Right renal cortex interstitium (tissue), 3 donors: ENCODE measurements at places on chromosomes 2 and 18. TPM values are rescaled to one million over a fixed set of nuclear protein-coding genes. Genes with fewer than 3 reads are reported as not detected.
A peak's percentile ranks its signal among the peaks of the same experiment; 100 is the strongest.

TEKT4 gene
- 0.11 TPM for polyA plus RNA-seq

- no peak for DNase-seq
Observed at GRCh38 chr2:73998933-73999332, 14.2 kb downstream of the TET3 start.

DNA sequence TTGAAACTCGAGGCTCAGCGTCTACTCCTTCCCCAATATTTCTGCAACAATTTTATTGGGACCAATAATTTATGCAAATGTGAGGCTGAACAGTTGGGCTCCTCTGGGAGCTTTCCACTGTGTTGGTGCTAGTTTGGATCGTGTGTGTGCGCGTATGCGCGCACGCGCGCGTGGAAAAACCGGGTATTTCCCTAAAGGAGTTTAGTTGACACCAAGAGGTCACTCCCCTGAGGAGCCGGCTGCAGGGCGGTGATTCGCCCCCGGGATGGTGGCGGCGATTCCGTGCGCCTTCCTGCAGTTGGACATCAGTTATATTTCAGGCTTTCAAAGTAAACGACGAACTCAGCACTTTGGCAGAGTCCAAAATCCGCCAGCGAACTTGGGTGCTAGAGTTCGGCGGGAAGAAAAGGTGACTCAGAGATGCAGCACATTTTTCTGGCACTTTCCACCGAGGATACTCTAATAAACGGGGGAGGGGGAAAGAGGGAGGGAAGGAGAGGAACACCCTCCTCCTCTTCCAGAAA is 186.5 kb upstream of the FANCL start:
- peak; percentile 45 for DNase-seq

GRCh38 chr2:100755441-100755840 is 64.5 kb upstream of the NPAS2 start:
- no peak for DNase-seq

PLEKHA3 gene
- polyA plus RNA-seq, result 32.5 TPM

GRCh38 chr2:143263066-143263625 is 133.9 kb downstream of the ARHGAP15 start:
- no peak for DNase-seq

- DNase-seq, result no peak
Observed at GRCh38 chr2:75182606-75183005, 16.7 kb downstream of the TACR1 start.

DNA sequence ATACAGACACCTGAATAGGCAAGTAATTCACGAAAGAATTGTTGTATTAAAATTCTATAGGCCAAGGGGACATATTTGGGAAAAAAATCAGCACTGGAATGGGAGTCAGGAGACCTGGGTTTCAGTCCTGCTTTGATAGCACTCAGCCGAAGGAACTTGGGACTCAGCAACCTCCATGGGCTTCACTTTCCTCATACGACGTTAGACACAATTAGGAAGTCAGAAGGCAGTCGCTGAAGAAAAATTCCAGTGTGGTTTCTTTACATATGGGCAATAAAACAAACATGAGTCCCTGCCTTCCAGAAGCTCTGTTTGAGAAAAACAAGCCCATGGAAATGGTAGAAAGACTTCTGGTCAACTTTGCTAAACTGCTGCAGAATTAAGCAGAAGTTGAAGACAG is 15.1 kb upstream of the CYRIA start:
- DNase-seq, result no peak

LIMS4 gene
- 1.1 TPM for polyA plus RNA-seq

ZAP70 gene
- 1.7 TPM for polyA plus RNA-seq

HNRNPA3 gene
- 739 TPM for polyA plus RNA-seq

DNA sequence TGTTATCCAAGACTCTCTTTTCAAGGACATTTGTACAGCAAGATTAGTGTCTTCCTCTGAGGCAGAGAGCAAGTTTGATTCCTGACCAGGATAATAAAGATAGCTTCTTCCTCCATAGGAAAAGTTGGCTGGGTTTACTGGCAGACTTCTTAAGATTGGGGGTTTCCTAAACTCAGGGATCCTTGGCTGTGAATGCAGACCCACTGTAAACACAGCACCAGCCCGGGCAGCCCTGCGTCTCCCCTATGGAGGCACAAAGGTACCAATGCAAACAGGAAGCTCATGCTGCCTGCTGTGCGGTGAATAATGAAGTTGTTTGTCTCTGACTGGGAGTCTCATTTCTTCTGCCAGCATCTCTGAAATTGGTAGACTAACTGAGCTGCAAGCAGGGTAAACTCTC is 96.2 kb upstream of the ARHGAP28 start:
- no peak for DNase-seq

DNA sequence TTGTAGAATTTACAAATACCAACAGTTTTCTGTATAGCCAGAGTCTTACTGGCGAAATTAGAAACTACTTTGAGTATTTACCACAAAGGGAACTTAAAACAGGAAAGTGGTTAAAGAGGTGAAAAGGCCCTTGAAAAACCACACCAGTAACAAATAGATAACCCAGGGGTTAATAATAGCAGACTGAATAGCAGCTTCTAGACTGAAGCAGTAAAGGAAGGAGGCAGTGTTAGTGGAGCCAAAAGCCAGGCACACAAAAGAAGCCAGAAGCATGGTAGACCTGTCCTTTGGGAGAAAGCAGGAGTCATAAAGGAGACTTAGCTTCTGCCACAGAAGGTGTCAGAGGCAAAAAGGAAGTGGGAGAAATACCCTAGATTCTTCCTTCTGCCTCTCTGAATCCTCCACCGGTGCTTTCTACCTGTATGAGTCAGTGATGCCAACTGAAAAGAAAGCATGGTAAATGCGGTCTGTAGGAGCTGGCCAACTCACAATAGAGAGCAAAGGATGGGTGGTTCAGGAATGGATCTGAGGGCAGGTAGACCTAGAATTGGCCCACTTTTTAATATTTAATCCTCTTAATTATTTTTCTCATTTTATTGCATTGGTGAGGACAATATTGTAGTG is 97.3 kb downstream of the ARL6IP6 start:
- no peak for DNase-seq

GRCh38 chr2:58635801-58636375 is 394.8 kb upstream of the FANCL start:
- DNase-seq, result no peak

GRCh38 chr18:79401494-79402208 is 5.9 kb downstream of the NFATC1 start:
- DNase-seq, result no peak

IGFBP2 gene
- polyA plus RNA-seq, result 214 TPM

DNA sequence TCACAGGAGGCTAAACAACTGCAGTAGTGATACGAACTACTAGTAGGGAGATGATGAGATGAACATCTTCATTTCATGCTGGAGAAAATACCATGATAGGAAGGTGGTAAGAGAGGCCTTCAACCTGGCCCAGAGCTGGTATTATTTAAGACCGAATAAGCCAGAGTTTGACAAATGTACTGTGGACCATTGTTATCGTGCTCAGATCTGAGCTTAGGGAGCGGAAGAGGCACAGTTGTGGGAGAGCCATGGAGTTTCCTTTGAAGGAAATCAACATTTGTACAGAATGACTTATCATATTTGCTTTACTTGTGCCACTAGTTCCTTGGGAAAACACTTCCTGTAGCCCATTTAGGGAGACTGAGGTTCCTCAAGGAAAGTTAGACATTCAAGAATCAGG is 260.6 kb upstream of the TNP1 start:
- no peak for DNase-seq

AP1S3 gene
- 11.2 TPM for polyA plus RNA-seq

TLX2 gene
- polyA plus RNA-seq, result not detected

DNA sequence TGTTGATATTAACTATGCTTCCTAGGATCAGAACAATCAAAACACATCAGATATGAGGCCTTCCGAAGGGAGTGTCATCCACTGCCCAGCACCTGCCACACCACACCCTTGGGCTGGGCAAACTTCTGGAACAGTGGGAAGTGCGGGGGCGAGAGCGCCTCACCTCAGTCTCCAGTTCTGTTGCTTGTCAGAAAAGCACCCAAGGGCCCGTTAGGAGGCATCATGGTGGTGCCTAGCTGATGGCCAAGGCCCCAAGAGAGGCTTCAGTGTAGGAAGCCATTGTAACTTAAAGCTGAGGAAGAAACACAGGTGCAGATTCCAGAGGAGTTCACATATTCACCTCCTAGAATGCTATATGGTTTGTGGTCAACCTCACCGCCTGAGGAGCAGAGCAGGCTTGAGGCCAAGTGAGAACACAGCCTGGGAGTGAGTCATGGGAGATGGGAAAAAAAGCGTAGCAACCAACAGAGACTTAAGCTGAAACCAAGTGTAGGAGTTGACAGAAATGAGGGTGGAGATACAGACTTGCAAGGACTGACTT is 85.1 kb upstream of the ATL2 start:
- DNase-seq, result no peak

RABL2A gene
- 31.8 TPM for polyA plus RNA-seq

SERPINB12 gene
- not detected for polyA plus RNA-seq

DBI gene
- 308 TPM for polyA plus RNA-seq
